ENCODE measurements at places on chromosomes 6 and 20. TPM values are rescaled to one million over a fixed set of nuclear protein-coding genes. Genes with fewer than 3 reads are reported as not detected.
A peak's percentile ranks its signal among the peaks of the same experiment; 100 is the strongest.

GRCh38 chr6:63372951-63373533, 53.3 kb upstream of the LGSN start:
- no peak for DNase-seq

The PPIL1 gene
- 43.3 TPM for total RNA-seq

The MCM8 gene
- total RNA-seq = 34.3 TPM

DNA sequence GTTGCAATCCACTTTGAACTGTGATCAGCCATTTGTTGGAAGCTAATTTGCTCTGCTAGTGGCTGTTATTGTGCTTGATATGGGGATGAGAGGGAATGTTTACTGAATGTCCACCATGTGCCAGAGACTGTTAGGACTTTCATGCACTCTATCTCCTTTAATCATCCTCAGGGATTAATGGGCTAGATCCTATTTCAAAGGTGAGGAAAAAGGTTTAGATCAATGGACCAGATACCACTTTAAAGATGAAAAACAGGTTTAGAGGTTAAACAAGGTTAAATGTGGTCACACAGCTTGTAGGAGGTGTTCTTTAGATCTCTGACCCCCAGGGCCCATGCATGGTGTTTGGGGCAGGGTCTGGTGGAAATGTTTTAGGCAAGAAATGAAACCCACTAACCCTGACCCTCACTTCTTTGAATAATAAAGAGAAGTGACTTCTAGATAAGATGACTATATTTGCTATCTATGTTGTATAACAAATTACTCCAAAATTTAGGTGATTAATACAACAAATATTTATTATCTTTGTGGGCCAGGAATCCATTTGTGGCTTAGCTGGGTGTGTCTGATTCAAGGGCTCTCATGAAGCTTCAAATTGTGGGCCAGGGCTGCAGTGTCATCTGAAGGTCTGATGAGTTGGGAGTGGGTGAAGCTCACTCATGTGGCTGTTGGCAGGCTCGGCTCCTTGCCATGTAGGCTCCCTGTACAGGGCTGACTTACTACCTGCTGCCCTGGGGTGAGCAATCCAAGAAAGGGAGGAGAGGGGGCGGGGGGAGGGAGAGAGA, 127.8 kb upstream of the FOXA2 start:
- DNase-seq = no peak

GRCh38 chr6:64467656-64468055, 832.1 kb downstream of the PHF3 start:
- DNase-seq = no peak

The NKX2-4 gene
- not detected for total RNA-seq

The MKKS gene
- total RNA-seq = 12.6 TPM

- no peak for DNase-seq
These were observed 140.1 kb downstream of the CEBPB start for GRCh38 chr20:50330504-50331313.

The HLA-DQA2 gene
- total RNA-seq = not detected

- DNase-seq = no peak
These were observed 40.5 kb downstream of the SNAI1 start for GRCh38 chr20:50023116-50023805.

GRCh38 chr6:35728683-35729678, 7.9 kb upstream of the ARMC12 start:
- no peak for DNase-seq

The LZTS3 gene
- total RNA-seq = 6.7 TPM

The MOXD1 gene
- total RNA-seq = 22.6 TPM

DNA sequence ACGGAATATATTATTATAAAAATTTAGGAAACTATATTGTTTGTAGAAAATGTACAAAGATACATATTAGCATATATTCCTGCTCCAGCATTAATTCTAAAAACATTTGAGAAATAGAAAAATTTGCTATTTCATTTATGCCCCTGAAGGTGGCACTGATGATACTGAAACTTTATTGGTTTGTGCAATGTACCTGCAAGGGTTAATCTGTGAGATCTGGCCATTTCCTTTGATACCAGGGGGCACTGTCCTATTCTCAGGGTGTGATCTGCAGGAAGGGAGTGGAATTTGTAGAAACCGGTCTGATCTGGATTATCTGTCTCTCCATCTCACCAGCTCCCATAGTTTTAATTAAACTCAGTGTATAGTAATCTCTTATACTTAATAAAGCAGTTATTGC, 625.1 kb upstream of the IMPG1 start:
- peak; percentile 65 for DNase-seq

Data from LHCN-M2 (cell line).